ENCODE measurements at places on chromosomes 5 and 9.

DNA sequence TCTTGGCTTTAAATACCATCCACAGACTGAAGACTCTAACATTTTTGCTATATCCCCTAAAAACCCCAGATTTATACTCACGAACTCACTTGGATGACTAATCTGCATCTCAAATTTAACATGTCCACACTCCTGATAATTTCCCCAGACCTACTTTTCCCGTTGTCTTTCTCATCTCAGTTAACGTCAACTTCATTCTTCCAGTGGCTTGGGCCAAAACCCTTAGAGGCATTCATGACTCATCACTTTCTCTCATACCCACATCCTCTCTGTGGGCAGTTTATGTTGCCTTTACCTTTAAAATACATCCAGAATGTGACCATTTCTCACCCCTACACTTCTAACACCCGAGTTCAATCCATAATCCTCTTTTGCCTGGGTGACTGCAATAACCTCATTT, 96.7 kb downstream of the EDIL3 start:
- no peak for DNase-seq

- DNase-seq = no peak
Observed at GRCh38 chr9:135714242-135715055, 12.5 kb downstream of the KCNT1 start.

- no peak for DNase-seq
Observed at GRCh38 chr9:16316911-16317817, 553.3 kb downstream of the BNC2 start.

DNA sequence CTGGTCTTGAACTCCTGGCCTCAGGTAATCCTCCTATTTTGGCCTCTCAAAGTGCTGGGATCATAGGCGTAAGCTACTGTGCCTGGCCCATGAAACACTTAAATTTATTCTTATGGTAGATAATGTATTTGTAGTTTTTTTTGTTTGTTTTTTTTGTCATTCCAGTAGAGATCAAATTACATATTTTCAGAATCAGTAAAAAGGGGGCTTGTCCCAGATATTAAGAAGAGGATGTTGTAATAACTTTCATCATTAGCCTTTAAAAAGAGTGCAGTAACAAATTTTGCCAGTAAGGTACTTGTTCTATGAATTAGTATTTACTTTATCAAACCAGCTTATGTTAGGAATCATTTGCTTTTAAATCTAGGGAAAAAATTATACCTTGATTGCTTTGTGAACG, 42.6 kb downstream of the GAPVD1 start:
- no peak for DNase-seq

DNA sequence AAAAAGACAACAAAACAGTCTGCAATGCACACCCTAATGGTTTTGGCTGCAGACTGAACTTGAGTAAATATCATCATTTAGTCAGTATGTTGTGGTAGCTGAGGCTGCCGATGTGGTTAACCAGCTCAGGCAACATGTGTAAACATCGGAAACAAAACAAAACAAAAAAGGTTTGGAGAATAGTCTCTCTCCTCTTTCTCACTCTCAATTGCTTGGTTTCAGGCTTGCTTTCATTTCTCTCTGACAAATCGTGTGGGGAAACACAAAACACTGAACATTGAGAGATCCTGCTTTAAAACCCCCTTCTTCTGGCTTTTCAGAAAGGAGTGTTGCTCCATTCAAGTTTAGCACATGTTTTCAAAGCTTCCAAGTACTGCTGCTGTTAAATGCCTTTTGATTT, 453.3 kb downstream of the BNC2 start:
- no peak for DNase-seq

- no peak for DNase-seq
Observed at GRCh38 chr9:81375187-81376100, 313.9 kb downstream of the TLE1 start.

DNA sequence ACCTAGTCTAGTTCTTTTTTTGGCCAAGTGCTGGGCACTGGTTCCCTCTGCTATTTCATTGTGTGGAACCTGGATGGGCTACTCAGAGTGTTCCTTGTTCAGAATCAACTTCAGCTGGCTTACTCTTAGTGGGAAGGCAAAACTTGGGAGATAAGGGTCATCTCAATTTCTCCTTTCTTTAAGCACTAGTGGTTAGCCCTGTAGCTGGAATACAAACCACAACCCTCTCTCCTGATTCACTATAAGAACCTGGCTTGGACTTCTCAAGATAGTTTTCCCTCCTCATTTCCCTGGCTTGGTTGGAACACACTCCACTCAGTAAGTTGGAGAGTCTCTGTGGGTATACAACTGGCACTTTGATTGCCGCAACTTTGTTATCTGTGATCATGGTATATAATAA, 35.1 kb downstream of the GRIA1 start:
- no peak for DNase-seq

DNA sequence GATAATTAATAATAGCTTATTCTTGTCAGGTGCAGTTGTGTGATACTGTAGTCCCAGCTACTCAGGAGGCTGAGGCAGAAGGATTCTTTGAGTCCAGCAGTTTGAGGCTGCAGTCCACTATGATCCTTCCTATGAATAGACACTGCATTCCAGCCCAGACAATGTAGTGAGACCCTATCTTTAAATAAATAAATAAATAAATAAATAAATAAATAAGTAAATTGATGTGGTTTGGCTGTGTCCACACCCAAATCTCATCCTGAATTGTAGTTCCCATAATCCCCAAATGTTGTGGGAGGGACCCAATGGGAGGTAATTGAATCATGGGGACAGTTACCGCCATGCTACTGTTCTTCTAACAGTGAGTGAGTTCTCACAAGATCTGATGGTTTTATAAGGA, 5.6 kb upstream of the ELL2 start:
- DNase-seq = no peak

DNA sequence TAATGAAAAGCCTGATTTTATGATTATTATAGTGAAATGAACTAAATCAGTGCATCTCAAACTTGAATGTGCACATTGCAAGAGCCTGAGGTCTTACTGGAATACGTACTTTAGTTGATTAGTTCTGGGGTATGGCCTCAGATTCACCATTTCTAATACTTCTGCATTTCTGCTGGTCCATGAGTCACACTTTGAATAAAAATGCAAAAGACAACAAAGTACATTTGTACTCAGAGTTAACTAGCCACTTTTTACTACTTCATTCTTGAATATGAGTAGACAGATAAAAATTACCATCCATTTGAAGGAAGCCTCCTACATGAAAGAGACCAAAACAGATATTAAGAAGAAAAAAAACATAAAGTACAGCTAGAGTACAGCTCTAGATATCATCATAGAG, 27.1 kb upstream of the PRR16 start:
- no peak for DNase-seq

- no peak for DNase-seq
Observed at GRCh38 chr5:10469253-10470050, 27.8 kb downstream of the ROPN1L start.

DNA sequence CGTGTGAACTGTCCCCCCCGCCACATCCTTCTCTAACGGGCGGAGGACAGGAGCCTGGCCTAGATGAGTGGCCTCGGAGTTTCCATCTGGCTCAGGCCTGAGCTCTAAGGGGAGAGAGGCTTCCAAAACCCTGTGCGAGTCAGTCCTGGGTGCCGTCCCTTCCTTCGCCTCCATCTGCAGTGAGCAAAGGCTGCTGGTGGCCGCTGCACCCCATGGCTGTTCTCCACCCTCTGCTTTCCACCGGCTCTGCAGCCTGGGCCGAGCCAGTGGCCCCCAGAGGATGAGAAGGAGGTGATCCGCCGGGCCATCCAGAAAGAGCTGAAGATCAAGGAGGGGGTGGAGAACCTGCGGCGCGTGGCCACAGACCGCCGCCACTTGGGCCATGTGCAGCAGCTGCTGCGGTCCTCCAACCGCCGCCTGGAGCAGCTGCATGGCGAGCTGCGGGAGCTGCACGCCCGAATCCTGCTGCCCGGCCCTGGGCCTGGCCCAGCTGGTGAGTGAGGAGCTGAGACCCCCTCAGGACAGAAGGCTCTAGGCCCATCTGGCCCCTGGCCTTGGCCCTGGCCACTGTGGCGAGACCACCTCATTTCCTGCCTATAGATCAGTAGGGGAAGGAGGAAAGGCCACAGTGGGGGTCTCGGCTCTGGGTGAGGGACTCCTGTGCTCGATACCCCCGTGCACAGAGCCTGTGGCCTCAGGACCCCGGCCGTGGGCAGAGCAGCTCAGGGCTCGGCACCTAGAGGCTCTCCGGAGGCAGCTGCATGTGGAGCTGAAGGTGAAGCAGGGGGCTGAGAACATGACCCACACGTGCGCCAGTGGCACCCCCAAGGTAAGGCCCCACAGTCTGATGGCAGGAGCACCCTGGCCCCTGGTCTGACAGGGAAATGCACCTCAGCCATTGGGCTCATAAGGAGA, 3.0 kb downstream of the PKN3 start:
- no peak for DNase-seq

- no peak for DNase-seq
Observed at GRCh38 chr9:15373881-15374280, 48.8 kb upstream of the SNAPC3 start.

- DNase-seq = no peak
Observed at GRCh38 chr9:76521906-76522305, 62.9 kb downstream of the GCNT1 start.

DNA sequence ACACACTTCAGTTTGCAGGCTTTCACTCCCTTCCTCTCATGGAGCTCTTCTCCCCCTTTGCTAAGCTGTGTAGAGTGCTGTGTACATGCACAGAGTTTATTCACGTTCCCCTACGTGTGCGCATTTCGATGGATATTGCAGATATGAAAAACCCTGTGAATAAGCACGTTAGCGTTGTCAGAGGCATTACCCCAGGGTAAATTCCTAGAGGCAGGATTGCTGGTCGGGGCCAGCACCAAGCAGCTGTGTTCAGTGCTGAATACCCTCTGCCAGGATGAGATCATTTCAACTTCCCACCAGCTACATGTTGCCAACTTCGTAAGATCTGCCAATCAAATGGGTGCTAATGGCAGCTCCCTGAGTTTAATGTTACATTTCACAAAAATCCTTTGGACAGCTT, 172.3 kb upstream of the PPP1R26 start:
- no peak for DNase-seq

GRCh38 chr5:174271316-174271715, 225.8 kb downstream of the NSG2 start:
- DNase-seq = no peak

DNA sequence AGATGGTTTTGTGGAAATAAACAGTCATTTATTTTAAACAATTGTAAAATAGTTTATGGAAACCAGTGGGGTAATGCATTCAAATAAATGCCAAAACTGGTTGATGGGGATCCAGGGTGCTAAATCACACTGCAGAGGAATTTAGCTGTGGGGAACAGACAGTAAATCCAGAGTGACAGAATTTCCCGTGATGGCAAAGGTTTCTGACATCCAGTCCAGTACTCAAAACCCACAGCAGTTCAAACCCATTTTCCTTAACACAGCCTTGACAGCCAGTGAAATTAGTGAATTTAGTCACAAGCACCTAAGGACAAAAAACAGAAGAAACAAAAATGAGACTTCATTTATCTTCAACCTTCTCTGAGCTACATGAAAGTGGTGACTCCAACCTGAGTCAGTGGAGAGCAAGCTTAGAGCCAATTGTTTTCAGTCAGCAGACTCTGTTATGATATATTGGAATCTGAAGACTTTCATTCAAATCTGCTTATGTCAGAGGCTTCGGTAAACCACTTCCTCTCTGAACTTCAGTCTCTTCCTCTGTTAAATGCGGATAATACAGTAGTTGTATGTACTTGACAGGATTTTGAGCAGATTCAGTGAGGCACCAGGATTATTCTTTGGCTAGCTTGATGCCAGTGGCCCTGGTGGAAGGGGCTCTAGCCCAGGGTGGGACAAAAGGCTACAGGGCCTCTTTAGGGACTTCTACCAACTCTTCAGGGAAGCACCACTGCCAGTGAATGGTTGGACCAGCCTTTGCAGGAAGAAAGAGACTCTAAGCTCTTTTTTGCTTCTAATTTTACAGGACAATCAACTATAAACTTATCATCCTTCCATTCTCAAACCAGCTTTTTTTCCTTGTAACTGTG, 185.3 kb downstream of the MAPKAP1 start:
- DNase-seq = no peak

DNA sequence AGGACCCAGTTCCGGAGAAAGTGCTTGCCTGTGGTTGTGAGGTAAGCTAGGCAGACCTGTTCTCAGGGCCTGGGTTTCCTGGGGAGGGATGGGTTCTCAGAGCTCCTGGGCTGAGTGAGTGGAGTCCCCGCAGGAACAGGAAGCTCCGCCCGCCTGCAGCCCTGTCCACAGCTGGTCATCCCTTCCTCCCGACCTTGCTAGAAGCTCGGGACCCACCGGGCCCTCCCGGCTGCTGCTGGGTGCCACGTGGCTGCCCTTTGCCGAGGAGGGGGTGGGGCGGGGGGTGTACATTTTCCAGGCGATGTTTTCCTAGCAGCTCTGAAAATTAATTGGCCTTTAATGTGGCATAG, 198.1 kb downstream of the C9orf50 start:
- no peak for DNase-seq

DNA sequence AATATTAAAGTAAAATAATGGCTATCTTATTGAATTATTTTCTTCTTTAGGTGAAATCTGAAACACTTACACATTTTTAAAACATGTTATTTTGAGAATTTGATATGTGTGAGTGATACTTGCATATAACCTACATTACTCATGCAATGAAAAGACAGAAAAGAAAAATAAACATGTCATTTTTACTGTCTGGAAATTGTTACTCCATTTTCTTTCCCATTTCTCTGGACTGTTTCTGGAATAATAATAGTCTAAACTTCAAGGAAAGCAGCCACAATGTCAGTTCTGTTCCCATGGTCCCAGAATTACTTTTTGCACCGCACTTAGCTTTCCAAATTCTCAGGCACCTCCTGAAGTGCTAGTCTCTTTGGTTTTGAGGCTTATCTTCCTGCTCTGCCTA, 145.5 kb downstream of the PRR16 start:
- no peak for DNase-seq

DNA sequence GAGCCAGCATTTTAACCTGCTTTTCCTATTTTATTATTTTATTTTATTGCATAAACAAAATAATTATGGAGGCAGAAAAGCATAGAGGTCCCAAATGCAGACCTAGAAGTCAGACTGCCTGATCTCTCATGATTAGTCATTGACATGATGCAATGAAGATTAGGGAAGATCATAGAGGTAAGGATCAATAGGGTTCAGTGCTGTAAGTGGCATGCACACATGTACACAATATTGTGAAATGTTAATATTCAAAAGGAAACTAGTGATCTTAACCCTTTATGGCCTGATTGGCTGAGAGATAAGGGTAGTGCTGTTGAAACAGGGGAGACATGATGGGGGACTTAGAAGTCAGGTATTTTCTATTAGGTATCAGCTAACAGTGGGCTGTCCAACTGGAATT, 1.1 kb upstream of the FRRS1L start:
- DNase-seq = no peak

GRCh38 chr9:121160025-121160424, 41.6 kb downstream of the RAB14 start:
- DNase-seq = no peak

- DNase-seq = no peak
Observed at GRCh38 chr5:35856765-35857351, at the start of gene IL7R. Gene IL7R, plus strand, starts transcription at chr5:35856891. Its CDS starts 87 bp downstream, at chr5:35856978.

DNA sequence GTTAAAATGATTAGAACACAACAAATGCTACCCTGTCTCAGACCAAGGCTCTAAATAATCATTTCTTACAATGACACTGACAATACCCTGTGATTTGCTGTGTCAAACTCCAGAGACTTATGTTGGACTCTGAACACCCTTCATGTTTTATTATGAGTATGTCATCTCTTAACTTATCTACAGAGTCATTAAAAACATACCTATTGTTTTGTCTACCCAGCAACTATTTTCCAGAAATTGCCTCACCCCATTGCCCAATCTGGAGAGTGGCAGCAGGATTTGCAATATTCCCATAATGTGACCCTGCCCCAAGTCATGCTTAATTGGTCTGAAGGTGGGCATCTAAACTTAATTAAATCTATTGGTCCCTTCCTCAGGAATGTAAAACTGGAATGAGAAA, 23.0 kb upstream of the KIF2A start:
- no peak for DNase-seq
